Kasumi-1 (cell line): ENCODE measurements at places on chromosomes 5 and 9.

DNA sequence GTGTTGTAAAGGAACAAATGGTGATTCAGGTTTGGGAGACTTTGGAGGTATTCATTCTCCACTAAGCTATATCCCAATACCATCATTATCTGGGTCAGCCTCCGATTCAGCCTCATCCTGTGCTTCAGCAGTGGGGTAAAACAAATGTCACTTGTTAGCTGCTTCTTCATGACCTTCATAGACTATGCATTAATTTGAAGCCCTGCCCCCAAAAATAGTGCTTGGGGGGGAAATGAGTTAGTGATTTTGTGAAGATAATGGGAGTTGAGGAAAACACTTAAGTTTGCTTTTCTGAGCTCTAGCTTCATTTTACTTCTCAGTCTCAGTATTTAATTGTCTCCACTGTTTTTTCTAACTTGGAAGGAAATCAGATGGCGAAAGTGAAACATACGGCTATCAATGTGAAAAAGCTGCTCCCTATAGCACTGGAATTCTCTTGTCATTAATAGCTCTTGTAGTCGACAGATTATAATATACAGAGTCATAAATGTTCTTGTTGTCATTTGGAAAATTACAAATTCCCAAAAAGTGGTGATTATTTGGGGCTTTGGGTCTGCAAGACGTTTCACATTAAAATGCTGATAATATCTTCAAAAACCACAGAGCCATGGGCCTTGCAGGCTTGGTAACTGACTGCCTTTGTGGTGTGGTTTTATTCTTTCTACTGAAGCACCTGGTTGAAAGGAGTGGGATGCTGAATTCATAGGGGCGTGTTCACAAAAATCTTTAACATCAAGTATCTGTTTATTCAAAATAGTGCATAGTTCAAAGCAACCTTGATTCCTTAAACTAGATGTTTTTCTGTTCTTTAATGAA, 40.0 kb downstream of the PIK3R1 start:
- no peak for DNase-seq

GRCh38 chr5:42306287-42306686, 117.0 kb upstream of the GHR start:
- no peak for DNase-seq

GRCh38 chr9:105116052-105116868, 128.2 kb upstream of the SLC44A1 start:
- no peak for DNase-seq

DNA sequence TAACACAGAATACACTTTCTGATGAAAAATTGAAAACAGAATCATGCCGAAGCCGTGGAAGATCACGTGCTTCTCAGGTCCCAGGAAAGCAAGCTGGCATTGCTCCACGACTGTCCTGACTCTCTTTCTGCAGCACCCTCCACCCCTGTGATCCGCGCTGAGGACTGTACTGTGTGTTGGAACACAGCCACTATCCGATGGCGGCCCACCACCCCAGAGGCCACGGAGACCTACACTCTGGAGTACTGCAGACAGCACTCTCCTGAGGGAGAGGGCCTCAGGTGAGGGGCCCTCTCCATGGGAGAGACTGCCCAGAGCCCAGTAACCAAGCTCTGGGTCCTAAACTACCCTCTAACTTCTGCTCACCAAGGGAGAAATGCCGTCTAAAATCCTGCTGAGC, 73.3 kb downstream of the CMYA5 start:
- no peak for DNase-seq

GRCh38 chr9:114735704-114736103, 53.7 kb upstream of the TEX48 start:
- DNase-seq, result peak; percentile 33

DNA sequence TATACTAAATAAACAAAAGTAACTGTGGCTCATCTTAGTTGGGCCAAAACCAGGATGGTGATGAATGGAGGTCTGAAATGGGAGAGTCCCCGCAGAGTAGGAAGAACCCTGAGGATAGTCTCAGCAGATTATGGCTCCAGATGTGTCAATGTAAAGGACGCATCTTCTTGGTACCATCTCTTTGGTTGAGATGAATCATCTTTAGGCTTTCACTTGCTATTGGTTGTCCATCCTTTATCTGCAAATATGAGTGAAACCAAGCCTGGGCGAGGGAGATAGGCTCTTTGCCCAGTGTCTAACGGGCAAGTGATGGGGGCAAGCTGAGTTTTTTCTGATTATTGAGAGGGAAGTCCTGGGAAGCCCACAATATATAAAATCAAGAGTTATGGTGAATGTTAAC, 19.4 kb upstream of the LCP2 start:
- DNase-seq, result no peak

GRCh38 chr5:106258591-106259125, 1412.1 kb downstream of the EFNA5 start:
- DNase-seq, result no peak

DNA sequence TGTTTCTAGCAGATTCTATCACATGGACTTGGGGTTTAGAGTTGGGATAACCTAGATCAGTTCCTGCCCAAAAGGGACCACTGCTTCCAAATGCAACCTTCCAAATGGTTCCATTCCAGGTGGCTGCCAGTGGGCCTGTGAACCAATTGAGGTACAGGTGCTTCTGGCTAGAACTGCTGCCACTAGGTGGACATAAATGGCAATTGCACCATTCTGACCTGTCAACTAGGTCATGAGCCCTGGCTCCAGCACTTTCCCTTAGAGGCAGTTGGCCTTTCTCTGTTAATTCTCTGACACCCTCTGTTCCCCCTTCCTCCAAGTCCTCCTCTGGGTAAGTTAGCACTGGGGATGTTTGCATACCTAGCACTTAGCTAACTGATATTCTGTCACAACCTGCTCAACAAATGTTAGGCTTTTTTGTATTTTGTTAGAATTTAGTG, 16.6 kb upstream of the HEMGN start:
- peak; percentile 21 for DNase-seq

DNA sequence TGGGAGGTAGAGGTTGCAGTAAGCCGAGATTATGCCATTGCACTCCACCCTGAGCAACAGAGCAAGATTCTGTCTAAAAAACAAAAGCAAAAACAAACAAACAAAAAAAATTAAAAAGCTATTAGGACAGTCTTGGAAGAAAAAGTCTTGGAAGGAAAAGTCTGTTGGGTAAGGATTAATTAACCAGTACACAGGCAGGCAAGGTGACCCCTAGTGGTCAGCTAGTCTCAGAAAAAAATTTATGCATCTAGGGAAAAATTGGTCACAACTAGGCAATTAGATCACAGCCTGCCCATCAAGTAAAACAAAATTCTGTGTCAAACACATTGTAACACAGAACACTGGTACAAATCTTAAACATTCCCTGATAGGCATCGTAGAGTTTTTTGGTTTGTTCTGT, 6.7 kb upstream of the ANKRD18B start:
- DNase-seq, result peak; percentile 28

DNA sequence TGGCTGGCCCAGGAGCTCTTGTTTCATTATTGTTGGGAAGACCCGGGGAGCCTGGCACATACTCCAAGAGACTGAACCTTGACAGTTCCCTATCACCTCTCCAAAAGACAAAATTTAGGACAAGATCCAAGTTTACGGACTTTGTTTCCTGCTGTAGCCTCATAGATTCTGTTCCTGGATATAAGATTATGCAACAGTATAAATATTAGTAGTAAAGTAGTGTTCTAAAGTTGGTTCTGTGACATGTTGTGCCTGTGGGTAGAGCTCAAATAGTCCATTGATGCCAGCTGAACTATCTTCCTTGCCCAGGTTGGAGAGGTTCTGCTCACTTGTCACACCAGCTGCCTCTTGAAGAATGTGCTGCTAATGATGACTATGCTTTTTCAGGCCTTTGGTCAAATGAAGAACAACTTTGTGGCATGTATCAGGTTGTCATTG, 430.2 kb downstream of the DMAC1 start:
- no peak for DNase-seq

GRCh38 chr9:96289392-96289791, 12.6 kb downstream of the HSD17B3 start:
- DNase-seq, result no peak
